ENCODE measurements at places on chromosomes 2 and 18.
A peak's percentile ranks its signal among the peaks of the same experiment; 100 is the strongest.

DNA sequence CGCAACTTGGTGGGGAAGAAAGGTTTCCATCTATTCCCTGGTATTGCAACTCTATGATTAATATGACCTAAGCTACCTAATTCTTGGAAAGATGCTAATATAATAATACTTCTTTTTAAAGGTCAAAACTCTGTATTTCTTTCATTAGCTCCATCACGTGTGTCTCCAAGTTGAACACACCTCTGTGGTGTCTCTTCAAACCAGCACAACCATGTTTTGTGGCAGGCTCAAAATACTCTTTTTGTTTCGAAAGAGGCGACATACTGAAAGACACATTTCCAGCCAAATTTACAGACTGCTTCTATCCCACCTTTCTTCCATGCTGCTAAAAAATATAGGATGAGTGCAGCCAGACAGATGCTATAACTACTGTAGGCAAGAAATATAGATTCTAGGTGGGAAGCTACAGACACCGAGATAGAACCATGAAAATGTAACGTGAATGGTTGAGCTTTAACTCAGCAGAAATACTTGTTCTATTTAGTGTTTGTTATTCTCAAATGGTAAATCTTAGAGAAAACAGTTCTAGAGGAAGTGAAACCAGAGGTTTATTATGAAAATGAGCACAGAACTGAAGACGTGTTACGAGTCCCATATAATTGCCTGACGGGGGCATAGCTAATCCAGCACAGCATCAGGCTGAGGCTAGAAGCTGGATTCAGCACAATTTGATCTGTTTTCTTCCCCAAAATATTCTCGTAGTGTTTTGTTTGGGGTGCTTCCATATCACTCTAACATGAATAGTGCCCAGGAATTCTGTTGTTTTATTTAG is 991.5 kb upstream of the FANCL start:
- DNase-seq, result no peak

- no peak for DNase-seq
These were observed 1.2 kb downstream of the CBLN2 start for GRCh38 chr18:72542984-72543356.

GRCh38 chr2:69353360-69353759 is 33.7 kb downstream of the GFPT1 start:
- DNase-seq, result no peak

- DNase-seq, result no peak
These were observed 287.2 kb upstream of the LINC00305 start for GRCh38 chr18:64436111-64436510.

DNA sequence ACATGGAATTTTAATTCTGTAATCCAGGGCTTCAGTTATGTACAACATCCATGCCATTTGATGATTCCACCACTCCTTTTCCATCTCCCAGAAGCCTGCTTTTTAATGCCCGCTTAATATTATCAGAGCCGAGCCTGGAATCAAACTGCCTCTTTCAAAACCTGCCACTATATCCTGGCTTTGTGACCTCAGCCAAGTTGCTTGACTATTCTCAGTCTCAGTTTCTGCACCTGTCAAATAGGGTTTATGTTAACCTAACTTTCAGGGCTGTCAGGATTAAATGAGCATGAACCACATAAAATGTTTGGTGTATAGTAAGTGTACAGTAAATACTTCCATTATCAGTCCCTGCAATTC is 108.7 kb downstream of the XRCC5 start:
- no peak for DNase-seq

GRCh38 chr18:40152859-40153258 is 1802.2 kb upstream of the PIK3C3 start:
- peak; percentile 24 for DNase-seq

- no peak for DNase-seq
These were observed 11.5 kb upstream of the KYNU start for GRCh38 chr2:142865924-142866323.

DNA sequence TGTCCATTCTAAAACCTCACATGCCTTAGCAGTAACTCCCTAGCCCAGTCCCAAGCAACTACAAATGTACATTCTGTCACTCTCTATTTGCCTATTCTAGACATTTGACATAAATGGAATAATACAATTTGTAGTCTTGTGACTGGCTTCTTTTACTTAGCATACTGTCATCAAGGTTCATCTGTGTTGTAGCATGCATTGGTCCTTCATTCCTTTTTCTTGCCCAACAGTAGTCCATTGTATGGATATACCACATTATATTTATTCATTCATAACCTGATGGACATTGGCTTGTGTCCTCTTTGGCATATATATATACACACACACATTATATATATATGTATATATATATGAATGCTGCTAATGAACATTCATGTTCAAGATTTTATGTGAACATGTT is 2.2 kb upstream of the MFSD2B start:
- DNase-seq, result no peak

- DNase-seq, result no peak
These were observed 52.6 kb downstream of the CHN1 start for GRCh38 chr2:174952607-174953006.

- no peak for DNase-seq
These were observed 165.6 kb downstream of the SMAD7 start for GRCh38 chr18:48785091-48785614.

- peak; percentile 45 for DNase-seq
These were observed 9.1 kb downstream of the MSTN start for GRCh38 chr2:190053426-190053825.

GRCh38 chr2:74515271-74515980 is 1.2 kb downstream of the TLX2 start:
- DNase-seq, result no peak

GRCh38 chr18:77092104-77093066 is 40.2 kb downstream of the MBP start:
- DNase-seq, result no peak

- DNase-seq, result peak; percentile 16
These were observed 139.3 kb downstream of the MYCN start for GRCh38 chr2:16079637-16080036.

GRCh38 chr2:206086716-206087350 is 859 bp upstream of the INO80D start:
- DNase-seq, result peak; percentile 23

DNA sequence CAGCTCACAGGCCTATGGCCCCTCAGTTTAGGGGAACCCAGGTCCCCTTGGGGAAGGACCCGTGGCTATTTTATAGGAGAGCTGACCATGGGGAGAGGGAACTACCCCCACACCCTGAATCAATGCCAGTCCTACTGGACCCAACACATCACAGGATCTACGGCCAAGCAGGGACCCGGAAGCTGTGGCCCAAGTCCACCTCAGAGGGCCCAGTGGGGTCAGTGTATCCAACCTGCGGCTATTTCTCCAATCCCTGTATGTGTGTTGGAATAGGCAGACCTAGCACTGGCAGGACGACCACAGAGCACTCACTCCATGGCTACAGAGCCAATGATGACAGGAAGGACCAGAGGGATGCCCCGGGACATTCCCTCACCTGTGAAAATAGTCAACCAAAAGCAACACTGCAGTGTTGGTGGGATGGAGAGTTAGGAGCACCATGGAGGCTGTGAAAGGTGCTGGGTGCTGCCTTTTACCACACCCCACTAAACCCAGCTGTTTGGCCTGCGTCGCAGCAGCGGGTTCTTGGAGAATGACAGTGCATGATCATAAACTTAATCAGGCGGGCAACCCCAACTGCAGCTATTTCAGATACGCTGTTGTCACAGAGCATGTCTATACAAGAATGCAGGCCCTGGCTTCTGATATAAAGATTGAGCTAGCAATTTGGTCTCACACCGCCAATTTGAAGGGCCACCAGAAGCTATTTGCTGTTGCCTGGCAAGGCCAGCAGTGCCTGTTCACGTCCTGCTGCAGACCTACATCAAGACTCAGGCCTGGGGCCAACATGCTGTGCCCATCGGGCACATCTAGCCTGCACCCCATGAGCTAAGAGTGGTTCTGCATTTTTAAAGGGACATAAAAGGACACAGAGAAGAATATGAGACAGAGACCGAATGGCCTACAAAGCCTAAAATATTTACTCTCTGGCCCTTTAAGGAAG is 110.4 kb downstream of the EIPR1 start:
- DNase-seq, result no peak

GRCh38 chr2:182864949-182865570 is 1.4 kb downstream of the FRZB start:
- no peak for DNase-seq

GRCh38 chr2:44740678-44741077 is 200.8 kb upstream of the SIX3 start:
- peak; percentile 36 for DNase-seq

- peak; percentile 15 for DNase-seq
These were observed 894 bp upstream of the FARSB start for GRCh38 chr2:222656526-222657446.

- DNase-seq, result no peak
These were observed 164.2 kb upstream of the TMEM200C start for GRCh38 chr18:6059551-6059950.

GRCh38 chr18:486929-487740 is 13.4 kb downstream of the COLEC12 start:
- no peak for DNase-seq

- peak; percentile 82 for DNase-seq
These were observed 5.6 kb upstream of the SMAD7 start for GRCh38 chr18:48956356-48956755.

GRCh38 chr2:213036836-213037235 is 114.6 kb downstream of the IKZF2 start:
- no peak for DNase-seq

- DNase-seq, result peak; percentile 47
These were observed 100.8 kb upstream of the ATP5MC3 start for GRCh38 chr2:175282300-175282699.

DNA sequence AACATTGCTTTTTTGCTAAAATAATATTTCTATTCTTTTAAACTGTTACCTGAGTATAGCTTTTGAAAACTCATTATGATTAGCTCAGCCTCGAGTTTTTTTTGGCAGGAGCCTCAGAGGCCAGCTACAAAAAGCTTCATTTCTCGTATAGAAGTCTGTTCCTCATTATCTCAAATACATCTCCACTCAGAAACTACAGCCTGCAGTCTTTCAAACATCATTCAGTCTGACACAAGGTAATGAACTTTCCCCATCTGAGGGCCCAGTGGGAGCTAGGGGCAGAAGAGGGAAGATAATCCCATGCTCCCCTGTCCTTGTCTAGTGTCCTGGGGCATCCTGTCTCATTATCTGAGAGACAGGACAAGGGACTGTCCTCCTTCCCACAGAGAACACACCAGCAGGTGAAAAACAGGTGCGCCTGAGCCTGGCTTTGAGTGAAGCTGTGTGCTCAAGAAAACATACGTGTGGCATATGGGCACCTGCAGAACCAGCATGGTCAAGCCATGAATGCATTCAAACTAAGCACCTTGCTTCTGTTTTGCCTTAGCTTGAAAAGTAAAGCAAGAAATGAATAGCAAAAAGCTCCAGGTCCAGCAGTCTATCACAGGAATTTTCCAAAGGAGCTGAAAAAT is 247.5 kb downstream of the MREG start:
- no peak for DNase-seq

DNA sequence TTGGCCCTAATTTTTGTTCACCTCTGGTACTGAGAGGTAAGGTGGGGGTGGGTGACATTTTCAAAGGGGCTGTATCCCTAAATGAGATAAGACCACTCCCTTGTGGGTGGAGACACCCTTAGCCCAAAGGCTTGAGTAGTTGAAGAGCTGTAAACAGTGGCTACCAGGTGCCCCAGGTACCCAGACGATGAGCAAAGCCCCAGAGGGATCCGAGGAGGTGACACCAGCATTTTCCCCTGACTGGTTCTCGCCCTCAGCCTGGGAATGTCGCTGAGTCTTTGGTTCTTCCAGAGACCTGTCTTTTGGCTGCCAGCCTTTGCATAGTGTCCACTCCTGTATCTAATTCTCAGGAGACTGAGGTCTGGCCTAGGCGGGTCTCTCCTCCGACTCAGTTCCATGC is 36.5 kb downstream of the RRM2 start:
- no peak for DNase-seq

GRCh38 chr2:66509326-66509811 is 74.4 kb downstream of the MEIS1 start:
- DNase-seq, result peak; percentile 5

DNA sequence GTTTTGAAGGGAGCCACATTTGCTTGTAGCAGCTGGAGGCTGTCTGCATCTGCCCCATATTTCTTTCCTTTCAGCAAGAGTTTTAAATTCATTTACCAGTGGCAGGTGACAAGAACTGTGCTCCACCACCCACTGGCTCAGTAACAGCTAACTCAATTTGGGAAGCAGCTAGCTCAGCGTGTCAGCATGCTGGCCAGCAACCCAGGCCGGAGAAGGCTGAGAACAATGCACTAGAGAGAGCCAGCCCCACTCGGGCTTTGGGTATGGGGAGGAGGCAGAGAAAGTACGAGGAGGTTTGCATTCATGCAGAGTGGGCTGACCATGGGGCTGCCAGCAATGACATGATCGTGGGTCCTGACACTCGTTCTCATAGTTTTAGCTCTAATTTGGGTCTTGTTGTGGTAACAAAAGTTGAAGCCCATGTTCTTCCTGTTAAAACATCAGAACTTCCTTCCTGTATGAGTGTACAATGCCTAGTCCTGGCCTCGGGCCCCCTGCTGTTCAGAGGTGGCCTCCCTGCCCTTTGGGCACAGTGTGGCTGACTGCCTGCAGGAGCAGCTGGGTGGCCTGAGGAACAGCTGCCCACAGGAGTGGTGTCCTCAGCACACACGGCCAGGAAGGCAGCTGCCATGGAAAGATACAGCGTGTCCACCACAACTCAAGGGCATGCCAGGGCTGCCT is 23.0 kb downstream of the CDC42EP3 start:
- no peak for DNase-seq

DNA sequence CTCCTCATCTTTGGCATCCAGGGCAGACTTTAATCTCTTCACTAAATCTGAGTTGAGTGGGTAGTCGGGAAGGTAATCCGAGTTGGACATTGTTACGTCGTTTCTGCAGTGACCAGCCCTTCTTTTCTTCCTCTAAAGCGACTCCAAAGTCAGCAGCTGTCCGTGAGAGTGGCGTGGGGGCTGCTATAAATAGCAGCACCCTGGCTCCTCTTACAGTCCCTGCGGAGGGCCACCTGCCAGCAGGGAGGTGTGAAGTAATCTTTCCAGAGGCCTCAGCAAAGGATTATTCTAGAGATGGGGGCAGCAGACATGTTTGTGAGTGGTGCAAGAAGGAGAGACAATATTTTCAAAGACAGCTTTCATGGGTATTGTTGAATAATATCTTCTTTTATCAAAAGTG is at the start of gene ASB18:
Gene ASB18, minus strand, starts transcription at position 151 of the 400 bp plus-strand sequence. Its CDS starts 61 bp downstream, at position 90.
- no peak for DNase-seq

- DNase-seq, result no peak
These were observed 35.8 kb downstream of the SCTR start for GRCh38 chr2:119488245-119489214.

DNA sequence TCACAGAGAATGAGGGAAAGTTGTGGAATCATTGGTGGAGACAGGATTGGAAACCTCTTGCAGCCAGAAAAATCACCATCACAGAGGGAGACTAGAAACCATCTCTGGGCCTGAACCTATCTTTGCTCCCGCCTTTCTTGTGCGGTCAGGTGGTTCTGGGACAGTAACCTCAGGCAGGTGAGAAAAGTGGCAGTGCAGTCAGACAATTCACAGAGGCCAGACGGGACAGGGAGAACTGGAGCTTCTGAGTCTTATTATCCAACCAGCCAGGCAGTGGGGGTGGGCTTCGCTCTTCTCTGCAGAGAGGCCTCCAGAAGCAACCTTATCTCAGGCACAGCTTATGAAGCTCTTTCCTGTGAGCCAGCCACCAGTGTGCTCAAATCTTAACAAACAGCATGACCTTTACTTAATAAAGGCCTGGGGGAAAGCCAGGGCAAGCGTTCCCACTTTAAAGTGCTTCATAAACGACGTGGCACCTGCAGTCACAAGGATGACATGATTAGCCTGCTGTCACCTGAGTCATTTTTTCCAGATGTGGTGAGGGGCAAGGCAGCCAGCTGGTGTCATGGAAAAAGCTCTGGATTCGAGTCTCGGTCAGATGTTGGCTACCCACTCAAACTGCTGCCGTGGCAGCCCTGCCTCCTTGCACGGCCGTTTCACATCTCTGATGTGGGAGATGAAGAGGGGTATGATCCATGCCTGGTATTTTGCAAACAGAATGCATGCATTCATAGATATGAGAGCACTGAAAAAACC is 109.7 kb downstream of the B3GNT2 start:
- DNase-seq, result no peak
